Fibroblast of skin of abdomen (primary cell): ENCODE measurements at places on chromosomes 6 and 20.

- peak; percentile 85 for DNase-seq
Observed at GRCh38 chr20:46814366-46815232, 80.0 kb upstream of the EYA2 start.

- no peak for DNase-seq
Observed at GRCh38 chr6:133418108-133418507, 177.0 kb downstream of the EYA4 start.

DNA sequence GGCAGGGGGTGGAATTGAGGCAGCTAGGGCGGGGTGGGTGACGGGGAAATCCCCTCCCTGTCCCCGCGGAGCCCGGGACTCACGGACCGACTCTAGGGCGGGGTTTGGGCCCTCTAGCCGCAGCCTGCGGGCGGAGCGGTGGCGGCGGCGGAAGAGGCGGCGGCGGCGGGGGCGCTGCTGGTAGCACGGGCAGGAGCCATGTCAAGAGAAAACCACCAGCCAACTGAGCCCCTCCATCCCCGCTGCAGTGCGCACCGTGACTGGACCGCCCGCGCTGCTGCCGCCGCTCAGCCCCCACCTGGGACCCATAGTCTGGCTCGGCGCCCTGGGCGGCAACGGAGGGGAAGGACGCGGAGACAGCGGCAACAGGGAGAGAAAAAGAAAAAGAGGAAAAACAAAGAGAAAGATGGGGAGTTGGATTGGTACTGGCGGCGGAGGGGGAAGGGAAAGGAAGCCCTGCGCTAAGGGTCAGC lies 1.2 kb upstream of the C6orf62 start:
- DNase-seq, result peak; percentile 59

DNA sequence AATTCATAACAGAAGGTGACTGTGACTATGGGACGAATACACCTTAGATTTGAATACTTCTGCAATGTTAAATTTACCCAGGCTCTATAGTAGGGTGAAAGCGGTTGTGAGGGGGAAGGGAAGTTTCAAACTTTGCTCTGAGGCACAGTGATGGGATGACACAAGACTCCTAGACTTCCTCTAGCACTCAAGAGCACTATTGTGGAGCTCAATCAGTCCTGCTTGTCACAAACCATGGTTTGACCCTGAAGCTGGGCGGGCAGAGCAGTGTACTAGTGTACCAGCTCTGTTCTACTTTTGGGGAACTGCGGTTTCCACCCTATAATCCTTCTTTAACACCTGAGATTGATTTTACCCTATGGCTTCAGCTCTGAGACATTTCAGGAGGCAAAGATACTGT lies 17.1 kb downstream of the TRIM27 start:
- DNase-seq, result no peak

- DNase-seq, result no peak
Observed at GRCh38 chr20:16537025-16537665, 36.1 kb downstream of the KIF16B start.

- no peak for DNase-seq
Observed at GRCh38 chr20:64159711-64160110, 4.5 kb upstream of the MYT1 start.
